ENCODE measurements at places on chromosomes 4 and X.

DNA sequence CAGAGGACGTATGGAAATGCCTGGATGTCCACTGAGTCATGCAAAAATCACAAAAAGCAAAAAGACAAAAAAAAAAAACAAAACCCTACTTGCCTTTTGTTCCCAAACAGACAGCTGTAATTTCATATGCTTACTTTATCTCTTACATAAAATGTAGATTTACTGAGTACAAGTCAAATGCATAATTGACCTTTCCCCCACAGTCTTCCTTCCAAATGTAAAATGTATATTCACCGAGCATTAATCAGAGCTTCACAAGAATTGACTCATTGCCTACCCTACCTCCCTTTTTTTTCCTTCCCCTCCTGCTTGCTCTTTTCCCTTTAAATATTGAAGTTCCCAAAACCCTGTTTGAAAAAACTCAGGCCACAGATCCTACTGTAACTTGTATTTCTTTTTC, 32.5 kb upstream of the TMPRSS11B start:
- no peak for DNase-seq

GRCh38 chr4:13386405-13387107, 97.6 kb downstream of the RAB28 start:
- DNase-seq = no peak

DNA sequence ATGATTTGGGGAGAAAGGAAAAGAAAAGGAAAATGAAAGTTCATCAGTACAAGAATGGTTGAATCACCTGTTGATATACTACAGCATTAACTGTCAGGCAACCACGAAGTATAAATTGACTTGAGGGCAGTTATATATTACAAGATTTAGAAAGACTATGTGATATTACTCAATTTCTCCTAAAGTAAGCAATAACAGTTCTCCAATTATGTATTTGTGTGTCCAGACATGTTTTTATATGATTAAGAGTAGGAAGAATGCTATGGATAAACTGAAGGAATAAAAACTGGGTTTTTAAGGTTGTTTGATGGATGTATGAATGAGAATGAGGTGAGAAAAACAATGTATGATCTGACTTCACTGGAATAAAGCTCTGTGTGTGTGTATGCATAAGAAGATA, 2234.4 kb downstream of the ARAP2 start:
- DNase-seq = no peak

DNA sequence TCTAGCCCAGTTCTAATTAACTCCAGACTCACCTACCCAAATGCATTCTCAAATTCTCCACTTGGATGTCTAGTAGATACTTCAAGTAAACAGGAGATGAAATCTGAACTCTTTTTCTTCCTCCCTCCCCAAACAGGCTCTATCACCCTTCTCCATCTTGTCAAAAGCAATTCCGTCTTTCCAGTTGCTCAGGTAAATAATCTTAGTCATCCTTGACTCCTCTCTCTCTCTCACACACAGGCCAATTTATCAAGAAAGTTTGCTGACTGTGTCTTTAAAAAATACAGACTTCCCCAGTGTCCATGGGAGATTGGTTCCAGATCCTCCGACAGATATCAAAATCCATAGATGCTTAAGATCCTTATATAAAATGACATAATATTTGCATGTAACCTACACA, 12.9 kb downstream of the TXK start:
- DNase-seq = no peak

- DNase-seq = no peak
Measured at GRCh38 chr4:170581322-170581721, 491.6 kb upstream of the AADAT start.

- DNase-seq = no peak
Measured at GRCh38 chrX:74119016-74119910, 184.7 kb upstream of the ZCCHC13 start.

DNA sequence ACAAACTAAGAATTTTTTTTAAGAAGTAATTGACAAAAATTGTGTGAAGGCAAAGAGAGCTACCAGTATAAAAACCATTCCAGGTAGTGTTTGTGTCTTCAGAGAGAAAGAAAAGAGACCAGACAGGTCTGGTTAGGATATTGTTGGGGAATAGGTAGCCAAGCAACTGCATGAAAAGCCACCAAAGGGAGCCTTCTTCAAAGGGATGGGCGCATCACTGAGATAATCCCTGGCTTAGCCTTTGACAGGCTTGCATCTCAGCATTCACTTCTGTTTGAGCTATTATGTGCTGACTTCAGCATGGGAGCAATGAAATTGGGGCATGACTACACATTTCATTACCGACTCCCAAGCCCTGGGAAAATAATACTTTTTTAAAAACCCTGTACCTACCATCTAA, 496.6 kb downstream of the IL1RAPL1 start:
- no peak for DNase-seq

GRCh38 chr4:152988721-152989553, 52.8 kb downstream of the FHDC1 start:
- no peak for DNase-seq

- DNase-seq = no peak
Measured at GRCh38 chr4:69823481-69824186, 36.3 kb downstream of the SULT1E1 start.

GRCh38 chr4:78542373-78542772, 9.2 kb upstream of the ANXA3 start:
- no peak for DNase-seq

DNA sequence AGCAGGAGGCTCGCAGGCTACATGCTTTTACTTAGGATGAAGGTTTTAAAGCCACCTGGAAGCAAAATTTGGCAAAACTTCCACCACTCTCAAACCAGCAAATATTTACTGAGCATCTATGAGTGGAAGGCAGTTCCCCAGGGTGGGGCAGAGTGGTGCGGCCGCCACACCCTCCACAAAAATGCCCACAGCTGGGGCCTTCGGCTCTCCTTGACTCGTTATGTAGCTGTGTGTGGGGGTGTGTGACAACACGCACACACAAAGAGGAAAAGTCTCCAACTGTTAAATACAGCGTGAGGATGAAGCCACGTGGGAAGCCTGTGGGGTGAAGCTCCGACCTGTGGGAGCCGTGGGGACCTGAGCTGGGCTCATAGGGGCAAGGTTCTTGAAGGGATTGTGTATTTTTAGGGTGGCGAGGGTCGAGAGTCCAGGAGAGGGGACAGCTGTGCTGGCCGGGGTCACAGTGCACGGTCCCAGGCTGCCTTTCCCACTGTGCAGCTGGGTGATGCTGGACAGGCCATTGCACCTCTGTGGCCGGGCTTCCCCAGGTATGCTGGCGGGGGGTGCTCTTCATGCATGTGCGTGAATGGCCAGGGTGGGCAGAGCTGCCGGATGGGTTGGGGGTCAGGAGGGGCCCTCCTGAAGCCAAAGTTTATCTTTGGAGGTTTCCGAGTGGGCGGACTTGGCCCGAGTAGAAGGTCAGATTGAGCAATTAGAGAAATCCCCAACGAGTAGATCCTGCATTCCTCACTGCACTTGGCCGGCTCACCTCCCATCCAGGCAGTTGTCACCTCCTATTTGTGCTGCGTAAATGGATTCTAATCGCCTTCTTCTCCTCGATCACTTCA, 25.4 kb downstream of the SORCS2 start:
- no peak for DNase-seq

GRCh38 chr4:16206848-16207247, 19.4 kb downstream of the TAPT1 start:
- DNase-seq = no peak

DNA sequence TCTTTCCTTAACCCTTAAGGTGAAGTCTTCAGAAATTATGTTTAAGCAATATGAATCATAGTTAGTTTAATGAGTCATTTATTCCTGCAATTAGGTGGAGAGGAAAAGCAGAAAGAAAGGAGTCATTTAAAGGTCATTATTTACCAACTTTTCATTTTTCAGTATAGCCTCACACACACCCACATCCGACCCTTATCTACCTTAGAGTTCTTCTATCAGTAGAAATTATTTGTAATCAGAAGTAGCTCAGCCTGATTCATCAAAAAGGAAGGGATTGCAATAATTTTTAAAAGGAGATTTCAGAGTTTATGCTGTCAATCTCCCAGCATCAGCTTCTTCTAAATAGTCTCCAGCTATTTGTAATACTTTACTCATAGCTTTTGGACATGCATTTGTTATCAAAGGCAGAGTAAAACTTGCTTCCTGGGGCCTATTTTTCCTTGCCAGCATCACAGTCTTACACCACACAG, 5.9 kb downstream of the ANXA10 start:
- DNase-seq = no peak

DNA sequence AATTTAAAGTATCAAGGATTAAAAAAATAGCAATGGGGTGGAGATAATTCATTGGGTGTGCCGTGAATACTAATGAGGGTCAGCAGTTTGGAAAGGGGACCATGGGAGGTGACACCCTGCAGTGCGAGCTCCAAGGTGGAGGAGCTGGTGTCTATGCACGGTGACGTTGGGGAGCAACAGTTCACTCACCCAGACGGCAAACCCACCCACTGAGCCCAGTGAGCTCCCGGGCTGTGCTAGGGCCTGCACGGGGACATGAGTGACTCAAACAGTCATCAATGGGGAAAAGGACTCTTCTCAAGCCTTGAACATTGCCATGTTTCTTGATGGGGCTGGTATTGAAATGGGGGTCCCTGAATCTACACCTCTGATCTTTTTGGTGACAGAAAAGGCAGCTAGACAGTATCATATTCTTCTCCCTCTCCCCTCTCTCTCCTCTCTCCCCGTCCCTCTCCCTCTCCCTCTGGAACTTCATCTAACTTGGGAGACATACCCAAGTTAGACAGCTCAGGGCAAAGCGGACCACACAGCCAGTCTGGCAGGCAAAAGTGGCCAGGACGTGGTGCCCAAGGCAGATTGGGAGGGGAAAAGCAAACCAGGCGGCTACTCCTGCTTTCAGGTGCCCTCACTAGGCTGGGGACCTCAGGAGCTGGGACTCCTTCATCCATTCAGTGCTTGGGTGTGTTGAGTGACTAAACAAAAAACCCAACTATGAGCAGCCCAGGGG, 26.3 kb upstream of the PPP2R2C start:
- DNase-seq = no peak

- DNase-seq = no peak
Measured at GRCh38 chr4:161249779-161250440, 913.9 kb downstream of the FSTL5 start.

DNA sequence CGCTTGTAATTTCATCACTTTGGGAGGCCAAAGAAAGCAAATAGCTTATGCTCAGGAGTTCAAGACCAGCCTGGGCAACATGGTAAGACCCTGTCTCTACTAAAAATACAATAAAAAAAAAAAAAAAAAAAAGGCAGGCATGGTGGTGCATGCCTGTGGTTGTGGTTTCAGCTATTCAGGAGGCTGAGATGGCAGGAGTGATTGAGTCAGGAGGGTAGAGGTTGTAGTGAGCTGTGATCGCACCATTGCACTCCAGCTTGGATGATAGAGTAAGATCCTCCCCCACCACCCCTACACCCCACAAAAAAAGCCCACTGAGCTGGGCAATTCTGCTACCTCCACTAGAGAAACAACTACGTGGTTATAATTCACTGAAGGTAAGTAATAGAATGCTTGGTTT, 118.8 kb upstream of the PCDH18 start:
- DNase-seq = no peak

- DNase-seq = no peak
Measured at GRCh38 chrX:49930039-49930438, 7.6 kb downstream of the CLCN5 start.

- DNase-seq = no peak
Measured at GRCh38 chr4:25807102-25807728, 55.6 kb downstream of the SEL1L3 start.

DNA sequence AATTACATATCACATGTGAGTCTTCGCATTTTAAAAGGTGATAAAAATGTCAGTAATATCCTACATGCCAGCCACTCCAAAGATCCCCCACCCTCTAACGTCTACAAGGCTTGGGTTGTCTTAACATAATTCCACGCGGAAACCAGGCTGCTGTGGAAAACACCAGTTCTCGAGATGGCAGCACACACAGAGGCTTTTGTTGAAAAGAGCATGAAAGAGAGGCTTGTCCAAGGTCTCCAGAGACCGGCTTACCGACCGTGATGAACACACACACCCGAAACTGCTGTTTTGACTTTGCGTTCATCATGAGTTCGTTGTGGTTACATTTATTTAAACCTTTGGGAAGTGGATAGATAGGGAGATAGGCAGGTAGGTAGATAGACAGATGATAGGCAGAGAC, 87.9 kb downstream of the CRLF2 start:
- no peak for DNase-seq

- no peak for DNase-seq
Measured at GRCh38 chr4:39319676-39320075, 46.5 kb downstream of the RFC1 start.
